ENCODE measurements at places on chromosomes 2 and 18. TPM values are rescaled to one million over a fixed set of nuclear protein-coding genes. Genes with fewer than 3 reads are reported as not detected.

The RGPD4 gene
- under 0.01 TPM for total RNA-seq

The PLEK gene
- total RNA-seq = under 0.01 TPM

The ERFE gene
- 2.8 TPM for total RNA-seq

The CTDP1 gene
- 21.1 TPM for total RNA-seq

The XIRP2 gene
- total RNA-seq = under 0.01 TPM

The WNT6 gene
- total RNA-seq = not detected

The CRYGD gene
- total RNA-seq = not detected

The STON1 gene
- total RNA-seq = 20.0 TPM

The RMDN2 gene
- 6.3 TPM for total RNA-seq

The FBXO36 gene
- total RNA-seq = 1.5 TPM

The CDK5R2 gene
- total RNA-seq = not detected

The SIX2 gene
- 2.7 TPM for total RNA-seq

The PSMA8 gene
- total RNA-seq = under 0.01 TPM
